ENCODE measurements at places on chromosomes 5 and 9. TPM values are rescaled to one million over a fixed set of nuclear protein-coding genes. Genes with fewer than 3 reads are reported as not detected.

Gene PIP5K1B
- total RNA-seq, result 1.6 TPM

Gene ADAMTS2
- 2.0 TPM for total RNA-seq

Gene PLAC8L1
- total RNA-seq, result not detected

Gene PARP8
- 21.8 TPM for total RNA-seq

Gene AGPAT2
- 50.0 TPM for total RNA-seq

Data from prostate gland (tissue), 2 donors.